ENCODE measurements at places on chromosomes 16 and 17.

GRCh38 chr17:60065867-60066266, 12.9 kb downstream of the HEATR6 start:
- DNase-seq, result no peak

GRCh38 chr17:58200024-58200633, 7.6 kb downstream of the EPX start:
- peak; percentile 73 for DNase-seq

DNA sequence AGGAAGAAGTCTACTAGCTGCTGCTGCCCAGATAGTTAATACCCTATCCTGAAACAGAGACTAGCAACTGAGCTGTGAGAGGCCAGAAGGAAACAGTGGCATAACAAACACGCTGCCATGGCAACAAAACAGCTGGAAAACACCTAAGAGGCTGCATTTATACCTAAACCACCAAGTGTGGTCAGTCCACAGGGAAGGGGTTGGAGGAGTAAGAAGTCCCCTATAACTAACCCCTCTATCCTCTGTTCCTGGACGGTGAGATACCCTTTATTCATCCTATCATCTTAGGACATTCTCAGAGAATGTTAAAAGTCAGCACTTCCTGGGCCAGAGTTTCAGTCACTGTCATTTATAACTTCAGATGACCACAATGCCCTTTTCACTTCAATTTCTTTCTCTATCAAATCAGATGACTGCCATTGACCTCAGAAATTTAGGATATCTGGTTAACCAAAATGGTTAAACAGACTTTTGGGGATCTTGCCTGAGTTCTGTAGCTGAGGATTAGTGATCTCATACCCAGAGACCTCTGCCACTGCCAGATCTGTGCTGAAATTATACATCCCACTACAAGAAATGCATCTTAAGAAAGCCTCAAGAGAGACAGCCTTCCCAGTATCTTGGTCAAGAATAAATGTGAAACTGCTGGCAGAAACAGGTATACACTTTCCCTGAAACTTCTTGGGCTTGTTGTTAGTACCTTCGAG, 36.2 kb downstream of the STH start:
- DNase-seq, result no peak

DNA sequence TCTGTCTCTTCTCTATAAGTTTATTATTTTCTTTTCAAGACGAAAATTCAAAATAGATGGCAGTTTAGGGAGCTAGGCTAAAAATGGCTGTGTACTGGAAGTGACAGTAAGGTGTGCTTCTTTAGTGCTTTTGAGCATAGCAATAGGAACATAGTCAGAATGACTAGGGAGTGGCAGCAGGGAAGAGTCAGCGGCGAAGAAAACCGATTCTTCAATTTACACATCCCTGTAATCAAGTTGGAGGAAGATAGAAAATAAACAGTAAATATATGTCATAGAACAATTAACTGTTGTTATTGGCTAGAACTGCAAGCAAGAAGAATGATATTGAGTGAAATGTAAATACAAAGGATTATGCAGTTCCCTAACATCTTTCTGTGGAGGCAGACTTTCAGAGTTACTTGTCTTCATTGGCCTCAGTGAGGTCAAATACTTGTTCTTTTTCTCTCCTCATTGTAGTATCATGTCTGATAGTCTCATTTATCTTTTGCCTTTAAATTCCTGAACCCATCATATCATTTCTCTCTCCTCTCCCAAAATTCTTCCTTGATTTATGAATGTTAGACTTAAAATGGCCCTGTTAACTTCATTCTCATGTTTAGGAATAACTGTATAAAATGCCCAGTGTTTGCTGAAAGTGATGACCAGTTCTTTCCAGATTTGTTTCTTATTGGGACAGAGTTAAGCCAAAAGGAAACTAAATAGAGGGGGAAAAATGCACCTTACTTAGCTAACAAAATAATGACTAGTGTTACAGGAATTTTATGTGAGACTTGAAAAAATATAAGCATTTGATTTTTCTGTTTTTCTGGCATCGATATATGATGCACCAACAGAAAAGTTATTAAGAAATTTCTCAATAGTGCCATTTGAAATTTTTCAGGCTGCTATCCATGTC, 211.4 kb downstream of the BCAS3 start:
- DNase-seq, result no peak

GRCh38 chr17:77825621-77826020, 132.9 kb upstream of the TNRC6C start:
- DNase-seq, result no peak

- DNase-seq, result no peak
These were observed 1494.0 kb upstream of the CDH8 start for GRCh38 chr16:63530208-63530607.

GRCh38 chr16:62921904-62922303, 885.7 kb upstream of the CDH8 start:
- DNase-seq, result no peak

DNA sequence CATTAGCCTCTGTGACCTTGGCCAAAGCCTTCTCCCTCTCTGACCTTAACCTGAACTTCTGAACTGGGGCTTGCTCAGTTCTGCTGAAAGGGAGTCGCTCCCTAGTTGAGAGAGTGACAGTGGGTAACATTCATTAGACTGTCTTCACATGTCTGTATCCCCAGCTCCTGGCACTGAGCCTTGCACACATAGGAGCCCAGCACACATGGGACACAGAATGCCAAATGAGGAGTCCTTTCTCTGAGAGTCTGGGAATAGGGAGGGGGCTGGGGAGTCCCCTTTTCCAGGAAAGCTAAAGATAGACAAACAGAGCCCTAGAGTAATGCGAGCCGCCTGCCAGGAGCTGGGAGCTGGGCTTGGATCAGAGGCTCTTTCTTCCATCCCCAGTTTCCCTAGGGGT, 2.5 kb downstream of the TAC4 start:
- no peak for DNase-seq

DNA sequence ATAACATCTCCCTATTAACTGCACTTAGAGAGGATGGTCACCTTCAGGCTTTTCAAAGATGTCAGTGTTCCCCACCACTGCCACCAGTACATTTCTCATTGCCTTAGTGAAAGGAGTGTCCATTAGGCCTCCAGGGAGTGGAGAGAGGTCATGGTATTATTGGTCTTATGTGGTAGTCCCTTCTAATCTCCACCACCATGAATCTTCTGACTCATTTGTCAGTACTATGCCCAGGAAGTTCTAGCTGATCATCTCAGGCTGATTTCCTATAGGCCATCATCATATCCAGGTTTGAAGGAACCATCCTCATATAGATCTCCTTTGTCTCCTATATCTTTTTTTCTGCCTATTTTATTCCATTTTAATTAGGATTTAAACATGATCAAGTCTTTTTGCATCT, 221.5 kb downstream of the CYB561 start:
- no peak for DNase-seq

DNA sequence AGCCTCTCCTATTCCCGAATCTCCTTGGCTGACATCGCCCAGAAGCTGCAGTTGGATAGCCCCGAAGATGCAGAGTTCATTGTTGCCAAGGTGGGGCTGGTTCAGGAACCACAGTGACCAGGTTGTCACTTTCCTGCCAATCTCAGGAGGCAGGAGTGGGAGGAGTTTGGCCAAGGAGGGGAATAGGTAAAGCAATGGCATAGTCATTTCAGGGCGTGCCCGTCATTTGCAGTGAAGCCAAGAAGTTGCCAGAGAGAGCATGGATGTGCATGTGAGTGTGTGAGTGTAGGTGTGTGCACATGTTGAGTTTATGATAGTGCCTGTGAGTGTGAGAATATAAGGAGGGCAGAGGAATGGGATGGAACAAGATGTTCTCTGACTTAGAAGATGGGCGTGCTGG, 14.8 kb downstream of the PSMD3 start:
- no peak for DNase-seq

- no peak for DNase-seq
These were observed 1.2 kb downstream of the LCAT start for GRCh38 chr16:67942510-67943255.

- no peak for DNase-seq
These were observed 11.8 kb upstream of the NAGS start for GRCh38 chr17:43992641-43993040.

DNA sequence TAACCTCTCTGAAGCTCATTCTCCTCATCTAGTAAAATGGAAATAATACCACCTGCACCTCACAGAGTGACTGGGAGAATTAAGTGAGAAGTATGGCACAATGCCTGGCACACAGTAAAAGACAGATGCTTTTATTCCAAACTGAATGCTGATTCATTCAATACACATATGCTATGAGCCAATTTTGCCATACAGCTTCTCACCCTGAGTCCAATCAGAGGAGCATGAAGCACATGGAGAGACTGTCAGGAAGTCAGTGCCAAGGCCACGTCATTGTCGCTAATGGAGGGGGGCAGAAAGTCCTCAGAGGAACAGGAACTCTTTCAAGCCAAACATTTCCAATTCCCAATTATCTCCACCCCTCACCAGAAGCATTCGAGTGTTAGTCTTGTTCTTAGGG, 11.6 kb downstream of the MKS1 start:
- no peak for DNase-seq

- DNase-seq, result no peak
These were observed 25.9 kb upstream of the SMURF2 start for GRCh38 chr17:64687961-64688360.

DNA sequence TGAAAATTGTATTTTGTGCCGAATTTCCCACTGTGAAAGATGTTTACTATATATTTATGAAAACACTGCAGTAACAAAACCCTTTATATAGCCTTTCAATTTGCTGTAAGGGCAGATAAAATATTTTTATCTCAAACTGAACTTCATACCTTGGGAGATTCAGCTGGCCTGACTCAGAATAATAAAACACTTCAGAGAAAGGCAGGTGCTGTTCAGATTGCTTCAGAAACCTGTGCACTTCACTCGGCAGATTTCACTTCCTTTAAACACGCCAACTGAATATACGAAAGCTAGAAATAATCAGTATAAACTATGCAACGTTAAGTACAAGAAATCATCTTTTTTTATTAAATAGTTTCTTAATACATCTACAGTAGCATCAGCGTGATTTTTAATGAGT, 839.1 kb upstream of the RBFOX1 start:
- no peak for DNase-seq

GRCh38 chr16:72847187-72848027, 200.5 kb downstream of the ZFHX3 start:
- DNase-seq, result peak; percentile 49

DNA sequence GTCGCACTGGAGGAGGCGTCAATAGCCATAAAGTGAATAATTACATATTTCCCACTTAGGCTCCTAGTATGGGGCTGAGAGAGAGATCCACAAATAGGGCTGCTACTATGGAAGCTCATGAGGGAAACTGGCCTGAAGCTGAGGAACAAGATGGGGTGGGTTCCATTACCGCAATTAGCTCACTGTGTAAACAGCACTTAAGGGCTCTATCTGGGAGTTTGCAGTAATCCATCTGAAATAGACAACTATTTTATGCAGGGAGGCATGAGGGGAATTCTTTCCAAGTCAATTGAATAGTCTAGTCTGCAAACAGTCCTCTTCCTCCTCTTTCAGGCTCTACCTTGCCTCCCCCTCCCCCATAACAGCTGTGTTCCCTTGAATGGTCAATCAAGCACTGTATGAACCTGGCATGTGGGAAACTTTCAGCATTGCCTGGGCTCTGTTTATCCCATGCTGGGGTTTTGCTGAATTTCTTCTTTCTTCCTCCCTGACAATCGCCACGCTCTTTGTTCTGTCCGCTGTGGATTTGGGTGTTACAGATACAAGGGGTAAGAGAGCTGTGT, 56.1 kb upstream of the MAF start:
- DNase-seq, result no peak

DNA sequence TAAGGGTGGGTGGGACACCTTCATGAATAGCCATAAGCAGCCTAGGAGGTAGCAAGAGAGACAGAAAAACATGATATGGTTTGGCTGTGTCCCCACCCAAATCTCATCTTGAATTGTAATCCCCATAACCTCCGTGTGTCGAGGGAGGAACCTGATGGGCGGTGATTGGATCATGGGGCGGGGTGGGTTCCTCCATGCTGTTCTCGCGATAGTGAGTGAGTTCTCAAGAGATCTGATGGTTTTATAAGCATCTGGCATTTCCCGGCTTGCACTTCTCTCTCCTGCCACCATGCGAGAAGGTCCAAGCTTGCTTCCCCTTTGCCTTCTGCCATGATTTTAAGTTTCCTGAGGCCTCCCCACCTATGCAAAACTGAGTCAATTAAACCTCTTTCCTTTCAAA, 259.1 kb upstream of the ERCC4 start:
- DNase-seq, result no peak

- peak; percentile 38 for DNase-seq
These were observed 551 bp downstream of the WDR81 start for GRCh38 chr17:1724869-1725641.

- DNase-seq, result no peak
These were observed 11.3 kb downstream of the CACNG4 start for GRCh38 chr17:66975614-66976378.

- no peak for DNase-seq
These were observed 32.8 kb downstream of the DNAH2 start for GRCh38 chr17:7750321-7750821.

- no peak for DNase-seq
These were observed 41.0 kb downstream of the FOXL1 start for GRCh38 chr16:86619239-86619794.

DNA sequence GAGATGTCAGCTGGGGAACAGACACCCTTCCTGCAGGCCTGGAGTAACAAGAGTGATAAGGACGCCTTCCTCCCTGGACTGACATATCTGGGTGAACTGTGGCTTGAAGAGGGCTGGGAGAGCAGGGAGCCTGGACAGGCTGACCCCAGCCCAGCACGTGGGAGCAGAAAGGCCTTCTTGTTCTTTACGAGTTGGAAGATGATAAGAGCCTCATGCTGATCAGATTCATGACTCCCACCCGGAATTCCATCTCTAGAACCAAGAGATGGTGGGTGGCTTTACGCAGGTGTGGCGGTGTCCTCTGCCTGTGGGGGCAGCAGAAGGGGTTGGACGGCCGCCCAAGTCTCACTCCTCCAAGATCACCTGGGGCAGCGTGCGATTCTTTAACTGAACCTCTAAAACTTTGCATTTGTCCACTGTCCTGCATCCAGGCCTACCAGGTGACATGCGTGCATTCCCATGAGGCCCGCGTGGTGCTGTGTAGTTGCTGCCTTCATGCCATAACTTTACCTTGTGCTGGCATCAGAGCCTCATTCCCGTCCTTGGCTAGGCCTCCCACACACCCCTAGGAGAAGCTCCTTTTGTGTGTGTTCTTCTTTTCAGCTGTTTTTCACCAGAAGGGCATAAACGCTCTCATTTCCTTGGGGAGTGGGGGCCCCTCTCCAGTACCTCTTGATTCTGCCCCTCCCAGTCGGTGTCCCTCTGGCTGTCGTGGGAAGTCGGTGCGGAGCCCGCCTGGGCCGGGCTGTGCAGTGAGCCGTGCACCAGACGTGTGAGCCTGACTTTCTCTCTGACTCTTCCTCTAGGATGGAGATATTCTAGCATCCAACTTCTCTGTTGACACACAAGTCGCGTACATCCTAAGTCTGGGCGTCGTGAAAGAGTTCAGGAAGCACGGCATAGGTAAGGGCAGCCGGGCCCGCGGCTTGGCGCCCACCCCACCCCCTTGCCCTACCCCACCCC, 13.3 kb downstream of the C16orf90 start:
- no peak for DNase-seq

All from activated naive CD4-positive, alpha-beta T cell treated with anti-CD3 and anti-CD28 coated beads, Interleukin-2, amount 10 ng/mL, durations not matched to agents 7 days and 5 days (primary cell).